Renal pelvis (tissue), 12 donors: ENCODE measurements at places on chromosomes 7 and 10.

DNA sequence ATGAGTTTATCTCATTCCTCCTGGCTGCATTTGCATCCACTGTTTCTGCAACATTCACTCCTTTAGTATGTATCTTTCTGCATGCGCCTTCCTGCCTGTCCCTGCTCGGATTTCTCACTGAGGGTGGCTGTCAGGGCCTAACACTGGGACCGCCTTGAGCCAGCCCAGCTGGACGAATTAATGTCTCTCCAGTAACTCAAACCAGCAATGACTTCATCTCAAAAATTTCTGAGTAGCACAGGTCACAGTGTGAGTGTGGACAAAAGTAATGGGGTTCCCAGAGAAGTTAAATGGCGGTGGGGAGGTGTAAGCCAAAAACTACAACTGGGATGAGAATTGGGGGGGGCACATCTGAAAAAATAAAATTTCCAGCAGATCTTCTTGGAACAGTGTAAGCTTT lies 444.0 kb upstream of the MGMT start:
- DNase-seq = peak; percentile 90

GRCh38 chr7:57416601-57417358 lies 33.2 kb upstream of the ZNF716 start:
- no peak for DNase-seq

DNA sequence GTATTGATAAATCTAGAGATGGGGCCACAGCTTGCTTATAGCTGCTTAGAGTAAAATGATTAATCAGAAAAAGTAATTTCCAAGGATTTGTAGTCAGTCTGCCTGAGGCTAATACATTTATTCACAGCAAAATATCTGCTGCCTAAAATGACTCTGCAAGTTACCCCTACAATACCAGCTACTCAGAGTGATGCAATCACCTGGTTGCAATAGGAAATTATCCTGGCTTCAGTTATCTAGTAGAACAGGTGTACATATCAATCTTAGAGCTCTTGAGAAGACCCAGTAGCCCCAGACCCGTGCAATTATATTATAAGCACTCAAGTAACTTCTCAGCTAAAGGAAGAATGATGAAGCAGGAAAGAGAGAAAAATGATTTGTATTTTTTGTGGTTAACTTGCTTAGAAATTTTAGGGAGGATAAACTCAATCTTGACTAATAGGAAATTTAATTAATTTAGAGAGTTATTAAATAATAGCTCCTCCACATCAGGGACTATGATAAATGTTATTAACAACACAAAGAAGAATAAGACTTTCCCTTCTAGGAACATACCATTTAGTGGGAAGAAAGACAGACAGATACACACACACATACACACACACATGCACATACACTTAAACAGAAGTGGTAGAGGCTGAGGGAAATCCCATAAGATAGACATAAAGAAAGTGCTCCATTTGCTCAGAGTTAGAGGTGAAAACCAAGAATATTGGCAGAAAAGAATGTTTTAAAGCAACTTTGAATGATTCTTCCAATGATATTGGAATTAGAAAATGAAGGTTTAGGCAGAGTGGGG lies 140.4 kb upstream of the PRSS1 start:
- no peak for DNase-seq

DNA sequence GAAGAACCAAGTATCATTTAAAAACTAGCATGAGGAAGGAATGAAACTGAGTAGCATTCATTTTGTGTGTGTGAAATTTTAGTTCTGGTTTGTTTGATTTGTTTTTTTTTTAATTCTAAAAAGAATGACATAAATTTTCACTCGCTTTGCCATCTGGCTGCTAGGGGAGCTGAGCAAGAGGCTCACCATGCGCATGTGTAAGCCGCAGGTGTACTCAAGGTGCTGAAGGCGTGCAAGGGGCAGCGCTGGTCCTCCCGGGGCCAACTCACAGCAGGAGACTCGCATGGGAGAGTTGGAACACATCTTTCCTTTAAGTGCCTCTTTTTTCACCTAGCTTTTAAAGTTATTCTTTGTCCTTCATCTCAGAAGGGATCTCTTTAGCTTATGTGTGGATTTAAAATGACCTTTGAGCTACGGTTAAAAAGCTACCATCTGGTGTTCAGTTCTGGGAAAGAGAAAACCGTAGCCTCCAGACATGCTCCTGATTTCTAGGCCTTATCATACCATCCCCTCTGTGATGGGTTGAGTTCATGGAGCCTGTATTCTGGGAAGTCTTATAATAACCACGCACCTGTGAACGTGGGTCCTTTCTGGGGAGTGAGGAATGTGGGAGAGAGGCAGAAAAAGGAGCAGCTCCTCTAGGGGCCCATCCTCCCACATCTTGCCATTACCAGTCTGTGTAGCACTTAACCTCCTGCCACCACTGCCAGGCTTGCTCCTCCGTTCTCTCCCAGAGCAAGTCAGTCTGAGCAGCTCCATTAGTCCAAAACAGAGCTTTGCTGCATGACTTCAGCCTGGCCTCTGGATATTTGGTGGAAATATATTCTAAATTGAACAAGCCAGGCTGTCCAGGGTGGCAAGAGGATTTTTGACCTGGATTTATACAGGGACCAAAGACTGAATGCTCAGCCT lies 61.9 kb downstream of the KLHDC10 start:
- DNase-seq = no peak
